ENCODE measurements at places on chromosomes 2 and 18. TPM values are rescaled to one million over a fixed set of nuclear protein-coding genes. Genes with fewer than 3 reads are reported as not detected.
A peak's percentile ranks its signal among the peaks of the same experiment; 100 is the strongest.

- no peaks in the 10 kb centered on the region for H3K36me3 ChIP-seq
- H3K4me3 ChIP-seq: no peak overlapping the region
- no peaks in the 10 kb centered on the region for H3K27me3 ChIP-seq
- peaks cover 10% of the 10 kb centered on the region for H3K4me1 ChIP-seq
Observed at GRCh38 chr2:70513738-70514137, 39.9 kb downstream of the TGFA start.

DNA sequence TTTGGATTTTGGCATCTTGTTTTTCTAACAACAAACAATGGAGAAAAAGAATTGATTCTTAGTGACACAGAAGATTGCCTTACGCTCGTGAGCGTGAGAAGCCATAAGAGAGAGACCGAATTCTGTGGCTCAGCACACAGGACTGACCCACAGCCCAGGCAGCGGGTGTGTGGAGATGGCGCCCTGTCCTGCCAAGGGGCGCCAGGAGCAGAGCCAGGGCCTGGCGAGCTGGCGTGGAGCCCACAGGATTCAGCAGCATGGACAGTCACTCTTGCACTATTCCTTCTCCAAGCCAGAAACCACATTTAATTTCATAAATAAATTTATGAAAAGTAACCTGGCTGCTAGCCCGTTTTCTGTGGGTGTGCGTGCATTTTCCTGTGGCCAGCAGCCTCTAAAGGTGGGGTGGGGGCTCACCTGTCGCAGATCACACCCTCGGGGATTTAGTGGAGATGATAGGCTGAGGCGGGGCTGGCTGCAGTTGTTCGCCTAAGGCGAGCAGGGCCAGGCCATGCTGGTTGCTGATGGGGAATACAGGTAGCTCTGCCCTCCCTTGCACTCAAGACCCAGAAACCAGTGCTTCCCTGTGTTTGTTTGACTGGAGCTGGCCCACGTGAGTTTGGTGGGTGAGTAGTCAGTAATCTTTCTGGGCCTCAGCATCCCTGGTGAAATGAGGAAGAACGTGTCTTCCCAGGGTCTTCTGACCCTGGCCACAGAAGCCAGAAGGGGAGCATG lies 46.2 kb downstream of the FAM168B start:
- H3K27me3 ChIP-seq: no peaks in the 10 kb centered on the region
- no peak overlapping the region for H3K27ac ChIP-seq
- H3K36me3 ChIP-seq: peaks cover 51% of the 10 kb centered on the region
- H3K4me3 ChIP-seq: no peak overlapping the region
- H3K4me1 ChIP-seq: no peaks in the 10 kb centered on the region

- H3K4me3 ChIP-seq: peak overlapping the region; percentile 67
- peak; percentile 72 for DNase-seq
- no peaks in the 10 kb centered on the region for H3K36me3 ChIP-seq
- no peaks in the 10 kb centered on the region for H3K27me3 ChIP-seq
Observed at GRCh38 chr18:76821875-76822505, 367 bp upstream of the ZNF236 start.

DNA sequence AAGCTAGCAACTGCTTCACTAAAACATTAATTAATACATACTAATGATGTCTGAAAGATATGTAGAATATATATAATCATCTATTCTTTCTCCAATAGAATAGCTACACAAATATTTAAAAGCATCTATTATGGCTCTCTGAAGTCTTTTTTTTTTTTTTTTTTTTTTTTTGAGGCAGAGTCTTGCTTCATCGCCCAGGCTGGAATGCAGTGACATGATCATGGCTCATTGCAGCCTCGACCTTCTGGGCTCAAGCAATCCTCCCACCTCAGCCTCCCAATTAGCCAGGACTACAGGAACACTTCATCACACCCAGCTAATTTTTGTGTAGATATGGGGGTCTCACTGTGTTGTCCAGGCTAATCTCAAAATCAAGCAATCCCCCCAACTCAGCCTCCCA lies 120.4 kb upstream of the KYNU start:
- no peaks in the 10 kb centered on the region for H3K36me3 ChIP-seq
- peaks cover 5% of the 10 kb centered on the region for H3K4me1 ChIP-seq
- H3K27me3 ChIP-seq: no peaks in the 10 kb centered on the region
- no peak for DNase-seq

The SERPINB3 gene
- total RNA-seq: 0.05 TPM

The MBOAT2 gene
- total RNA-seq: 65.5 TPM

The SPC25 gene
- total RNA-seq: not detected

The DNAJC5G gene
- not detected for total RNA-seq
